ENCODE measurements at places on chromosomes 2 and 18.

DNA sequence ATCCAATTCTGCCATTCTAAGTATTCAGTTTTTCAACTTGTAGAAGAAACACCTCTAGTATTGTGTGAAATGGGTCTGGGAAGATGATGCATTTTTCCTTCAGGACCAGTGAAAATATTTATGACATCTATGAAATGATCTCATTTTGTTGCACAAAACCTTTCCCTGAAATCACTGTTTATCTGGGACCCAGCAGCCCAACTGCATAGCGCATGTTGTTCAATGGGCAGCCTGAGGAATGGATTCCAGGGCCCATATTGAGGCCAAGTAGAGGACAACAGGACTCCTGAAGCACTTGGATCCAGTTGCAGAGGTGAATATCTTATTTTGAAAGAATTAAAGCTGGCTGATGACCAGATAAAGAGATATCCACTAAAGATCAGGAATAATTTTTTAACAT, 7.3 kb downstream of the RBMS1 start:
- DNase-seq, result no peak

GRCh38 chr18:75226956-75227316, 16.3 kb downstream of the TSHZ1 start:
- no peak for DNase-seq

- DNase-seq, result no peak
Observed at GRCh38 chr2:31235504-31235902, 1.6 kb downstream of the EHD3 start.

DNA sequence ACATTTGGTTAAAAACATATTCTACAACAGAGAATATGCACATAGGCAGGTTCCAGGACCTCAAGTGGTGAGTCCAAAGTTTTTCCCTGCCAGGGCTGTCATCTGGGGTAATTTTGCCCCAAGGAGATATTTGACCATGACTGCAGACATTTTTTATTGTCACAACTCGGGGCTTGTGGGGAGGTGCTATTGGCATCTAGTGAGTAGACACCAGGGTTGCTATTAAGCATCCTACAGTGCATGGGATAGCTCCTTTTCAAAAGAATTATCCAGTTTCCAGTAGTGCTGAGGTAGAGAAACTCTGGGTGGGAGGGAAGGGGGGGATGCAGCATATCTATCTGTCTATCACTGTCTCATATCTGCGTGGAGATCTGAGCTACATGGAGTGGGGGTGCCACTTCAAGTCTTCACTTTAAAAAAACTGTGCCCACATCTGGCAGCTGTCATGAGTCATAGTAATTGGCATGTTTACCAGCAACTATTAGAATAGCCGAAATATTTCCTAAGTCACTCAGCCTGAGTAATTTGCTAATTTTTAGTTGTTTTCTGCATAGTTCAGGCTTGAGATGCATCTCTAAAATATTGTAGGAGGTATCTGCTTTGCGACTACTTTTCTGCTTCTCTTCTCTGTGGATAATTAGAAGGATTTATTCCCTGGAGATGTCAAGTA, 254.0 kb upstream of the RBMS1 start:
- no peak for DNase-seq

DNA sequence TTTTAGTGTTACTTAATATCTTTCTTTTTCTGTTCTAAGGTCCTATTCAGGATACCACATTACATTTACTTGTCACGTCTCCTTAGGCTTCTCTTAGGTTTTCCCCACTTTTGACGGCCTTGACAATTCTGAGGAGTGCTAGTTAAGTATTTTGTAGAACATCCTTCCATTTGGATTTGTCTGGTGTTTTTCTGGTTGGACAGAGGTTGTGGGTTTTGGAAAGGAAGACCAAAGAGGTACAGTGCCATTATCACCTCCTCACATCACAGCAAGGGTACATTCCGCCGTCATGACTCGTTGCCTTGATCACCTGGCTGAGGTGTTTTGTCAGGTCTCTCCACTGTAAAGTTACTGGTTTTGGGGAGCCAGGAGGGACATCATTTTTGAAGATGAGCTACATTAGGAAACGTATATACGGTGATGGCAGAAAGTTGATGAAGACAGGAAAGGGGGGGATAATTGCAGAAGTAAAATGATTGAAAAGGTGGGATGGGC, 88.4 kb upstream of the TMEM247 start:
- no peak for DNase-seq

GRCh38 chr18:23585007-23585871, 1.1 kb downstream of the NPC1 start:
- DNase-seq, result no peak

GRCh38 chr18:24560511-24560981, 100.1 kb downstream of the HRH4 start:
- DNase-seq, result no peak

DNA sequence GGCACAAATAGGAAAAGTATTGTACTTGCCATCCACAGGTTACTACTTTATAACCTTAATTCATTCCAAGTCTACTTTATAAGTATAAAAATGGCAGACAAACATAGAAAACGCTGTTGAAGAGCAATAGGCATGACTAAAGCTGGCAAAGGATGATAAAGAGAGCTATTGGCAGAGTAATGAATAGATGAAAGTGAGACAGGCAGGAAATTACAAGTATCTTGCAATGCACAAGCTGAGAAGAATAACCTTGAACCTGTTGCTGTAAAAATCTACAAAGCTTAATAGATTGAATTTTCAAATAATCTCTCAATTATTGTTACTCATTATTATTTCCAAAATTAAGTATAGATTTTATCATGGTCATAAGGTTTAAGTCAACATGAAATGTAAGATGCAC, 8.8 kb downstream of the PELI1 start:
- DNase-seq, result no peak

DNA sequence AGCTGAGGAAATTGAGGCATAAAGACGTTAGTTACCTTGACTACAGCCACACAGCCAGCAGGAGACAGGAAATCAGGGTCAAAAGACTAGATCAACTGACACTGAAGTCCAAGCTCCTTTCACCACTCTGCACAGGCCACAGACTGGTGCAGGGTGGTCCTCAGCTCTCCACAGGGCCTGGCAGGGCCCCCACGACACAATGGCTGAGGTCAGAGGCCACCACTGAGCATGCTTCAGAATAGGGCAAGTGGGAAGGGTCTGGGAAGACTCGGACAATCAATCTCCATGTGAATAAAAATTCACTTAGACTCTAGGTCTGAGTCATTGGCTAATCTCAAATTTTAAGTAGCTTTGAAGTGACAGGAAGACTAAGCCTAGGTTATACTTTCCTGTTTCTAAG, 201.7 kb downstream of the ALK start:
- no peak for DNase-seq

DNA sequence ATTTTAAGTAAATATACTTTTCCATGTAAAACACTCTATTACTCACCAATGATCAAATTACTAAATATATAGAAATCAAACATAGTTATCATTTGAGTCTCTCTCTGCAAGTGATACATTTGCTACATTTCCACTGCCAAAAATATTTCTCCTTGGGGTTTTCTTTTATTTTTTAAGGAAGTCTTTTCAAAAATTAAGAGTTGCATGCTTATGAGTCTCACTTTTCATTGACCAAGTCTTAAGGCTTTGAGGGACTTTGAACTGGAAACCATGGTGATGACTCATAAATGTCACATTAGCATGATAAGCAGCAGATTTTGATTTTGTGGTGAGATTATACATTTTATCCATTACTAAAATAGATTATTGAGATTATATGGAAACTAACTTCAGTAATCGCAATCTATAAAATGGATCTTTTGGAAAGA, 152.9 kb downstream of the FAM124B start:
- DNase-seq, result no peak

DNA sequence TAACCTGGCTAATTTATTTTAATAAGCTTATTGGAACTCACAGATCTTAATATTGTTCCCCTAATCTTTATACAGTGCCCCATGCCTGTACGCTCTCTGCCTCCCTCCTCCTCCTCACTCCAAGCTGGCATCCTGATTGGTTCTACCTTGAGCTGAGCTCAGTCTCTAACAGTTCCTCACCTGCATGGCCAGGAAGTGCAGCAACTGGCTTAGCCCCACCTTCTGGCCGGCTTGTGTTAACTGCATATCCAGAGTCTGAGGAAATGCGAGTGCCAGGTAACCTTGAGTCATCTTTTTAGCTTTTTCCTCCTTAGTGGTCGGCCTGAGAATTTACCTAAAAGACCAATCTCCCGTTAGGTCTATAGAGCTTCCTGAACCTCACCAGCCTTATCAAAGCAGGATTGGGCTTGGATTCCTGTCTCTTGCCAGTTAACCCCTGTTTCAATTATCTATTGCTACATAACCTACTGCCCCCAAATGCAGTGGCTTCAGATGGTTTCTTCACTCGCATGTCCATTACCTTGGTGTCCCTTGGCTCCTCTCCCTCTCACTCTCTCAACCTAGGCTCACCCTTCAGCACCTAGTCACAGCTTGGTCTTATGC, 89.5 kb upstream of the STK39 start:
- DNase-seq, result no peak

GRCh38 chr2:219512524-219513216, 1.6 kb upstream of the ASIC4 start:
- no peak for DNase-seq

DNA sequence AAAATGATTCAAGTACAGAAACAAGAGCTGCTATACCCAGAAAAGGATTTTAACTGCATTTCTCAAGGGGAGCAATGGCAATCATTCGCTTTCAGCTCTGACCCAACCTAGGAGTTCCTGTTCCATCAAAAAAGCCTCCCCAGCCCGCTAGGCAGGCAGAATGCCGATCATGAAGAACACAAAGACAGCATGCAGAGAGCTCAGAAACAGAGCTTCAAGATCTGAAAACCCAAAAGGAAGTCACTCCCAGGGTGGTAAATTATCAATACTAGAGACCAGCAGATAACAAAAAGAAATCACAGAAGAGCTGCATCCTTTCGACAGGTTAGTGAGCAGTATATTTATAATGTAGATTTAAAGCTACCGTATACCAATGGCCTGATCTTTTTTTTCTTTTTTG, 84.8 kb upstream of the CRIM1 start:
- no peak for DNase-seq

DNA sequence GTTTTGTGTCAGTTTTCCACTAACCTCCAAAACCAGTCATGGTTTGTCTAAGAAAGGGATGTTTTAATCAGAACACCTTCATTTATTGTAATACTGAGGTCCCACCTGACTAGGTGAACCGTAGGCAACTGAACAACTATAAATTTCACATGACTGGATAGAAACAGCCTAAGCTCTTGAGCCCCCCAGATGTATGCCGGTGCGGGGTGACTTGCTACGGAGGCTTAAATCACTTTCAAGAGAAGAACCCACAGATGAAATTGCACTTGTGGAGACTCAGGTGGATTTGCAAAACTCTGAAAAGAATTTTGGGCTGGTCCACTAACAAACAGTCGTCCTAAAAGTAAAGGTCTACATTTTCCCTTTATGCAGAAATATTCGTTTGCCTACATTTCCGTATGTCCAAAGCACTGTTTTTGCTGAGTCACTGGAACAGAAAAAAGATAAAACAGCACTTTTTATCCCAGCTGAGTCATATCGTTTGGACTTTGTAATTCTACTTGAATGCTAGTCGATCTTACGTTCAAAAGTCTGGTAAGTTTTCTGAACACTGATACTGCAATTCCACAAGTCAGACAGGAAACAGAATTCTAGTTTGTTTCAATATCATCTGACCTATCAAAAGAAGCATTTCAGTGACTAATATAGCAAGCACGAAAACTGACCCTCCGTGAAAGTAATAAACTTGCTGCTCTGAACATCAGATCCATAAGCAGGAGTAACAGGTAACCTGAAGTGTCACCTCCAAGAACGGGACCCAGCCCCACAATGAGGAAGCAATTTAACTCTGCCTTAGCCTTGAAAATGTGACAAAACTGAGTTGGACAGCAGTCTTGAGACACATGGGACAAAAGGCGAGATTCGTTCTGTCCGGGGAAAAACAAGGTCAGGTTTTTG, 18.1 kb downstream of the ZNF516 start:
- DNase-seq, result no peak

DNA sequence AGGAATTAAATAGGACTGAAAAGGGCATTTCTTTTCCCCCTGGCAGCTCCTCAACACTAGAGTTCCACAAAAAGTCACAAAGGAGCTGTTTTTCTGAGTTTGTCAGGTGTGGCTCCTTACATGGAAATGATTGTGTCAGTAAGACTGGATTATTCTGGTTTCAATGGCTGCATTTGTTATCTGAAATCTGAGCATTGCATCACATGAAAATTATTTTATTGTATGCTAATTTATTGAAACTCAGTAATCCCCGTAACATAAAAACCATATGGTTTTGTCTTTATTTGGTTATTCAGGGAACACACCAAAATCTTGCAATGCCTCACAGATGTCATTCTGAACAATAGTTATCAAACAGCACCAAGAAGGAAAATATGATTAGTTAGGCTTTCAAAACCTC, 439.7 kb upstream of the TNP1 start:
- no peak for DNase-seq

DNA sequence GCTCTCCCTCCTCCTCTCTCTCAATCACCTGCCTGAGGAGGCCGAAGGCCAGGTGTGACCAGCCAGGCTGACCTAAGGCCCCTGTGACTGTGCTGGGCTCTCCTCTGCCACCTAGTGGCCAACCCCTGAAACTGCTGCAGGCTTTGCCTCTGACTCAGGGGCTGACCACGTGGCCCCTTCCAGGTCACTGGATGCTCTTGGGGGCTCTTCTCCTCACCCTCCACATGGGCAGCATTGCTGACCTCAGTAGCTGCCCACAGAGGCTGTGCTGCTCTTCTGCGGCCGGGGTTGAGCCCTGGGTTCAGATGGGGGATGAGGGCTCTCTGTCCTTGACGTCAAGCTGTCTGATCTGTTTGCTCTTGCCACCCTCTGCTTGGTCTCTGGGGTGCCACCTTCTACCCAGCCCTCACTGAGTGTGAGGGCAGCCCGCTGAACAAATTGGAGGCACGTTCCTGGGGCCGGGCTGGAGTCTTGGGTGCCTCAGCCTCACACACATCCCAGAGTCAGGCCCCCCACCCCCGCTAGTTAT, 122.7 kb downstream of the TWIST2 start:
- DNase-seq, result no peak

DNA sequence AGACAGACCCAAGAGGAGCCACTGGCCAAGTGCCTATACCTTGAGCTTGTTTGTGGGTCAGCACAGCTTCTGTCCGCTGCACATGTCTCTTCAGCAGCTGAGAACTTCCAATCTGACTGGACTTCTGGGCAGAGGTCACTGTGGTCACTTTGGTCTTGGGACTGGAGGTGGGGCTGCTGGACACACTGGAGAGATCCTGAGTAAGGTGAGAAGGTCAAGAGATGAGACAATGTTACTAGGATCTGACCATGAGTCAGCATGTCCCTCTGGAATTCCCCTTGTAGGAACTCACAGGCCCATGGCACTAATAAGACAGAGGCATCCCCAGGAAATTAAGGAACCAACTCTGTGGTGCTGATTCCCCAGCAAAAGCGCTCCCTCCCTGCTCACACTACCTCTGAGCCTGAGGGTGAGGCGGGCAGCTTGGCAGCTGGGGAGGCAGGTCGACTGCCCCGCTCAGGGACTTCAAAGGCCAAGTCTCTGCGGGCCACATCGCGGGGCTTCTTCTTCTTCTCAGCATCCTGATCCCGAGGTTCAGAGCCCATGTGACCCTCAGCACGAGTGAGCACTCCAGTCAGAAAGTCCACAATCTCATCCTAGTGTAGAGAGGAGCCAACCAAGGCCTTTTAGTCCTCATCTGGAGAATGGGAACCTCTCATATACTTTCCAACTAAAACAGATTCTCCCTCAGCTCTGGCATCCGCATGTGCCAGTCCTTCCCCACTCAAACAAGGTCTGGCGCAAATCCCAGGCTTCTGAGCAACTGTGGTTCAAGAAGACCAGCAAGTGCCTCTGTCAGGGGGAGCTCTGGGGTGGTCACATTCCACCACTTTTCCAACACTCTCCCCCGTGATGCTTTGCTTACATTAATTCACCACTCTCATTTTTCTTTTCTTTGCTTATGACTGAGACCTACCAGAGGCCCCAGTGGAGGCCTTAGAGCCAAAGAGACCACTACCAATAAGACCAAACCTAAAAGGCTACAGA, 29.4 kb downstream of the KANSL3 start:
- no peak for DNase-seq
